ENCODE measurements at places on chromosomes 7 and 10.

- DNase-seq, result no peak
Observed at GRCh38 chr10:9339716-9340115, 1285.2 kb downstream of the GATA3 start.

DNA sequence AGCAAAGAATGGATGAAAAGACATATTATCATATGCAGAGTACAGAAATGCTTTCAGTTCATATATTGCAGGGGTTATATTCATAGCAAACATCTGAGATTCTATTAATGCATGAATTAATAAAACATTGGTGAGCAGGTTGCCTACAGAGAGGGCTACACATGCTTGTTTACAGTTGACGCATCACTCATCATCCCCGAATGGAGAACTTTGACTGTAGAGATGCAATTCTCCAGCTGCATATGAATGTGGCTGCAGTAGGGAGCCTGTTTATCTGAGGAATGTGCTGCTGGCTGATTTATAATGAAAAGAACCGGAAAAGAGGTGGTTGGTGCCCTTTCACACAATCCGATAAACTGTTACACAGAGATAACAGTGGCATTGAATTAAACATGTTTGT, 116.5 kb downstream of the GRM3 start:
- DNase-seq, result no peak

- DNase-seq, result peak; percentile 32
Observed at GRCh38 chr10:55852900-55853299, 508.2 kb downstream of the ZWINT start.

DNA sequence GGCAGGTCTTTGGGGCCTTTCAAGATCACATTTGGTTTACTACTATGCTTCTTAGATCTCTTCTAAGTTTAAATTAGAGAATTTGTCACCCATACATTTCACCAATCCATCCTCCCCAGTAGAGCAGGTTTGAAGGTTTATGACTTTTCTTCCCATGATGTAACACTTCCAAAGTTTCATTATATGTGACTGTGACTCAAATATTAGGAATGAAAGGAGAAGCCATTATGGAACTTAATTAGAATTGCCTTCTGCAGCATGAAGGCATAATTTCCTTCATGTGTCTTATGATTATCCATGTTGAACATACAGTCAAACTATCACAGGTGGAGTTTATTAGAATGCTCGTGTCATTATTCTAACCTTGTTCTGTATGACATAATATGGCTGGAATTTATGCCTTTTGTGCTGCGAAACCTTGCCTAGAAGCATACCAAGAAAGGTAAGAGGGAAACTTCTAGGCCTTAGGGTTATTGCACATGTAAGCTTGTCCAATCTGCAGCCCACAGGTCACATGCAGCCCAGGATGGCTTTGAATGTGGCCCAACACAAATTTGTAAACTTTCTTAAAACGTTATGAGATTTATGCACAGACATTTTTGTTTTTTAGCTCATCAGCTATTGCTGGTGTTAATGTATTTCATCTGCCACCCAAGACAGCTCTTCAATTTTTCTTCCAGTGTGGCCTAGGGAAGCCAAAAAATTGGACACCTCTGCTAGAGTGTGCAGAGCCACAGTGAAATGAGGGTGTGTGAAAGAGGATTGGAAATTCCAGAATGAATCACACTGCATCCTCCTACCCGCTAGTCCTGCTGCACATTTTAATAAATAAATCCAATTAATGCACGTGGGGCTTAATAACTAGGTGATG, 133.6 kb downstream of the TMEM26 start:
- no peak for DNase-seq

GRCh38 chr7:8442814-8443304, 9.4 kb downstream of the NXPH1 start:
- DNase-seq, result no peak

- no peak for DNase-seq
Observed at GRCh38 chr10:95388109-95388471, 97.3 kb upstream of the PDLIM1 start.

DNA sequence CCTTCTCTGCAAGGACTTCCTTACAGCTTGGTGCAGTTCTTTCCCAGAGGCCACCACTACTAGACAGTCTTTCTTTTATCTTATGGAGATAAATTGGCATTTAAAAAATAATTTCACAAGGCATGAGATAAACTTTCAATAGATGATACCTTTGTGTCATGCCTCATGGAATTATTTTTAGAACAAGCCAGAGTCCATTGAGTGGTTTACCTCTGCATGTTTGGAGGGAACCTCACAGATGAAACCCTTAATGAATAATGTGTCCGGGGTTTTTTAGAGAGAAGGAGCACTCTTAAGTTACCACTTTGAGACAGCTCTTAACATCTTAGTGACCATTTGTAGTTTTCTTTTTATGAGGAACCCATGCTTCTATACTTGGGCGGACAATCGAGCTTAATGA, 17.2 kb downstream of the NODAL start:
- no peak for DNase-seq

DNA sequence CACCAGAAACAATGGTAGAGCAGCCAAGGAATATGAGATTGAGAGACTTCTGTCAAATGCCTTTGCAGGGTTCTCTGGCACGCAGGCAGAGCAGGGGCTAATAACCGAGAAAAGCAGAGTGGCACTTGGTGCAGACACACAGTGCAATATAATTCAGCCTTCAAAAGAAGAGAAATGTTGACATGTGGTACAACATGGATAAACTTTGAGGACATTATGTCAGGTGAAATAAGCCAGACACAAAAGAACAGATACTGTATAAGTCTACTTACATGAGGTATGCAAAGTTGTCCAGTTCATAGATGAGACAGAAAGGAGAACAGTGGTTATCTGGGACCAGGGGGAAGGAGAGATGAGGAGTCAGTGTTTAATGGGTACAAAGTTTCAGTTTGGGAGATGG, 41.8 kb downstream of the ITIH5 start:
- DNase-seq, result no peak

GRCh38 chr7:138116141-138116540, 39.9 kb downstream of the AKR1D1 start:
- no peak for DNase-seq

- no peak for DNase-seq
Observed at GRCh38 chr10:19250546-19250945, 201.9 kb downstream of the MALRD1 start.

GRCh38 chr10:78255796-78256638, 222.4 kb downstream of the RPS24 start:
- no peak for DNase-seq

GRCh38 chr10:95861386-95861785, 46.4 kb upstream of the CC2D2B start:
- no peak for DNase-seq

DNA sequence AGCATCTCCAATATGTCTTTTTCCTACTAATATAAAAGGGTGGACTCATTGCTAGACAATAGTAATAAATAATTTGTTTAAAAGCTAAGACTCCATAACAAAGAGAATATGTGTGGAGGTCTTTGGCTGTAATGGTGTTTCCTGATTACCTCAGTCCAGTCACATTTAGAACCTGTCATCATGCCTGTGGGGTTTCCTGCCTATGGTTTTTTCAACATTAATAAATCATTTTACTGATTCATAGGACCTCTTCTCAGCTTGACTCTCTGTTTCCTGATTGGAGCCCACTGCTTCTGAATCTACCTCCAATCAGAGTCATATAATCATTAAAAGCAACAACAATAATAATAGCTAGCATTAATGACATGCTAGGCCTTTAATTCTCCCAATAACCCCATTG, 52.4 kb upstream of the GNAI1 start:
- peak; percentile 34 for DNase-seq

DNA sequence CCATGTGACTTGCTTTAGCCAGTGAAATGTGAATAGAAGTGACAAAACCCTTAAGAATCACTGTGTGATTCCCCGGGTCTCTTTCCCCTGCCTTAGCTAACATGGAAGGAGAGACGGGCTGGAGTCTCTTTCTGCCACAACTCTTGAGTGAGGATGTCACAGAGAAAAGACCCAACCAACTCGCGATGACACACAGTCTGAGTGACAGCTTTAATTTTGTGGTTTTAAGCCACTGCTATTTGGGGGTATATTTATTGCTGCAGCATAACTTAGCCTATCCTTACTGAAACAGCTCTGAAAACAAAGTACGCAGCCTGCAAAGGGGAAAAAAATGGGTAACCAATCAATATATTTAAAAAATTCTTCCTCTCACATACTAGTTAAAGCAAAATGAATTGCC, 319.4 kb downstream of the CALN1 start:
- no peak for DNase-seq

DNA sequence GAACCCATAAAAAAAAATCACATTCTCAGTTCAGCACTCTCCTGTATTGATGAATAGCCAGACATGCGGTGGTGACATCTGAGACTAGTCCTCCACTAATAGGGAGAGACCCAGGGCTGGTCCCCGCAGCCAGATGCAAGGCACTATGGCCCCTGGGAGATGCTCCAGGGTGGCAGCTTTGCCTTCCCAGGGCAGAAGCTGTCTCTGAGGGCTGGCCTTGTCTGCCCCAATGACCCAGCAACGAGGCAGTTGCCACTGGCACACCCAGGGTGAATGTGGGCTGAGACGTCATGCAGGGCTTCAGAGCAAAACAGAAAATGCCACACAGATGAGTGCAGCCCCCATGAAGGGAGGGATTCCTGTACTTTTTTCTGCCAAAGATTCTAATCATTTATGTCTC, 50.1 kb upstream of the GDF10 start:
- DNase-seq, result no peak
